ENCODE measurements at places on chromosomes 5 and 9. TPM values are rescaled to one million over a fixed set of nuclear protein-coding genes. Genes with fewer than 3 reads are reported as not detected.

The C8G gene
- total RNA-seq, result 1.2 TPM

The CENPK gene
- 4.9 TPM for total RNA-seq

The FKTN gene
- total RNA-seq, result 29.0 TPM

The PRSS3 gene
- total RNA-seq, result 0.26 TPM

The FBXO4 gene
- total RNA-seq, result 13.4 TPM

The POC5 gene
- 13.9 TPM for total RNA-seq

The TPPP gene
- total RNA-seq, result 0.26 TPM

The SVEP1 gene
- total RNA-seq, result 76.3 TPM

The HACD4 gene
- total RNA-seq, result 12.3 TPM

The PCDHB5 gene
- 2.8 TPM for total RNA-seq

The ANKRD31 gene
- total RNA-seq, result 0.26 TPM

The BNC2 gene
- 34.7 TPM for total RNA-seq

The HMMR gene
- 1.3 TPM for total RNA-seq

Data from fibroblast of lung (primary cell).